ENCODE measurements at places on chromosomes 2 and 18.

- DNase-seq, result no peak
Observed at GRCh38 chr2:142008135-142008744, 122.6 kb downstream of the LRP1B start.

DNA sequence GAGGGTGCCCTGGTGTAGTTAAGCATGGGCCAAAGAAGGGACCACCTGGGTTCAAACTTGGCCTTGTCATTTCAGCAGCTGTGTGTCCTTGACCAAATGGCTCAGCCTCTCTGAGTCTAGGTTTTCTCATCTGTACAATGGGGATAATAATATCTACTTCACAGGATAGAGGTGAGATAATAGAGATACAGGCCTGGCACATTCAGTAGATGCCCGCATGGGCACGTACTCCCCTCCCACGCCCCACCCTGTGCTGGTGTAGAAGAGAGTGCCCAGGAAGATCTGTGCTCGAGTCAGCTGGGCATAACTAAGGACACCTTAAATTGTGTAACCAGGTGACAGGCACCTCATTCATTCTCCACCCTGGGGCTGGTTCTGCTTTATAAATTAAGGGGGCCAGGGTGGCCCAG lies 8.4 kb upstream of the TMEM185B start:
- no peak for DNase-seq

- no peak for DNase-seq
Observed at GRCh38 chr2:224151161-224151560, 112.1 kb upstream of the SERPINE2 start.

DNA sequence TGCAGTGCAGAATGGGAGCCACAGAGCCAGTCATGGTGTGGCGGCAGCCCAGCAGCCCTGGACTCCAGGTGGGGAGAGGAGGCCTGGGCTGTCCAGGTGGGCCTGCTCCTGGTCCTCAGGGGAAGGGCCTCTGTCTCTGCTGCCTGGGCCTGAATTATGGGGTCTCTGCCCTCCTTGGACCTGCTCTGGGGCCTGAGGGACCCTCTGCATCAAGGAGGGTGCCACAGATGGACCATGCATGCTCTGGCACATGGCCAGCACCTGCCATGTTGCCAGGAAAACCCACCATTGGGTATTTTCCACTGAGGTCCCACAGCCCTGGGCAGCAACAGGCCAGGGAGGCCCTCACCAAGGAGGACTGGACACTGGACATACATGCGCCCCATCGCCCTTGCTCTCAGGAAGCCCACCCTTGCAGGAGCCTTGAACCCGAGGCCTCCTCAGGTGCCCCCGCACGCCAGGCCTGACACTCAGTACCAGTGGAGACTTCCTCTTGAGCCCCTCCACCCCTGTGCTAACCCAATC lies 107.1 kb downstream of the NDUFA10 start:
- no peak for DNase-seq

- DNase-seq, result no peak
Observed at GRCh38 chr2:174031226-174031625, 66.1 kb upstream of the SP3 start.

- no peak for DNase-seq
Observed at GRCh38 chr2:30691091-30691947, 115.9 kb downstream of the CAPN13 start.

GRCh38 chr2:141182246-141182645 lies 948.6 kb downstream of the LRP1B start:
- no peak for DNase-seq

- no peak for DNase-seq
Observed at GRCh38 chr2:64119369-64119768, 24.9 kb downstream of the PELI1 start.
